ENCODE measurements at places on chromosomes 11 and 22. TPM values are rescaled to one million over a fixed set of nuclear protein-coding genes. Genes with fewer than 3 reads are reported as not detected.

The TBX10 gene
- not detected for total RNA-seq

The DDB1 gene
- total RNA-seq: 270 TPM

The ME3 gene
- total RNA-seq: 5.0 TPM

The ROBO3 gene
- 18.4 TPM for total RNA-seq

The SLC22A25 gene
- not detected for total RNA-seq

The TUBA8 gene
- 0.85 TPM for total RNA-seq

The HPX gene
- not detected for total RNA-seq

The TPBGL gene
- total RNA-seq: 0.18 TPM
